ENCODE measurements at places on chromosomes 13 and 19.

GRCh38 chr13:44302940-44303575 is 70.6 kb upstream of the SERP2 start:
- DNase-seq, result no peak

GRCh38 chr19:16519230-16519687 is 23.0 kb downstream of the CHERP start:
- DNase-seq, result peak; percentile 40

DNA sequence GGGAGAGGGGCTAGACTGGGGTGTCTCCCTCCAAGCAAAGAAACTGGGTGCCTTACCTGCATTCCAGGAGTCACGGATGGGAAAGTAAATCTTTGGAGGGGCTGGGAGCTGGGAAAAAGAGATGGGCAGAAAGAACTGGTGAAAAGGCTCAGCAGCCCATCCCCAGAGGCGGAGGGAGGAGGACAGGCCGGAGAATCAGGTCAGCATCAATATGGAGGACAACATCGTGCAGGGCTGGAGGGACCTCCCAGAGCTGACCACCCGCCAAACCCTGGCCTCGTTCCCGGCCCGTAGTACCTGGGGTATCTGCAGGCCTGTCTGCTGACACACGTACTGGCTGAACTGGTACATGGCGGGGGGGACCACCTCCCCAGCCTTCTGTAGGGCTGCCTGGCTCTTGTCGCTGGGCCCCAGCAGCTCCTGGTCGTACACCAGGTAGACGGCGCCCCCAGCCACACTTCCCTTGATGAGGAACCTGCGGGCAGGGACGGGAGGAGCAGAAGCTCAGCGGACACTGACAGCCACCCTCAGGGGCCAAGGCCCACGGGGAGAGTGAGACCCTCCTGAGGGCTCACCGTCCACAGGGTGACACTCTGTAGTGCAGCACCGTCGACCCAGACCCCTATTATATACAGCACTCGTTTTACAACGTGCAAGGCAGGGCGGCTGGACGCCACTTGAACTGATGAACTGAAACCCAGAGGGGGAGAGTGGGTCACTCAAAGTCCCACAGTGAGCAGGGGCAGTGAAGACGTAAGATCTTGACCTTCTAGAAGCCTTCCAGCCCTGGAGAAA is 830 bp downstream of the MICOS13 start:
- DNase-seq, result peak; percentile 31

DNA sequence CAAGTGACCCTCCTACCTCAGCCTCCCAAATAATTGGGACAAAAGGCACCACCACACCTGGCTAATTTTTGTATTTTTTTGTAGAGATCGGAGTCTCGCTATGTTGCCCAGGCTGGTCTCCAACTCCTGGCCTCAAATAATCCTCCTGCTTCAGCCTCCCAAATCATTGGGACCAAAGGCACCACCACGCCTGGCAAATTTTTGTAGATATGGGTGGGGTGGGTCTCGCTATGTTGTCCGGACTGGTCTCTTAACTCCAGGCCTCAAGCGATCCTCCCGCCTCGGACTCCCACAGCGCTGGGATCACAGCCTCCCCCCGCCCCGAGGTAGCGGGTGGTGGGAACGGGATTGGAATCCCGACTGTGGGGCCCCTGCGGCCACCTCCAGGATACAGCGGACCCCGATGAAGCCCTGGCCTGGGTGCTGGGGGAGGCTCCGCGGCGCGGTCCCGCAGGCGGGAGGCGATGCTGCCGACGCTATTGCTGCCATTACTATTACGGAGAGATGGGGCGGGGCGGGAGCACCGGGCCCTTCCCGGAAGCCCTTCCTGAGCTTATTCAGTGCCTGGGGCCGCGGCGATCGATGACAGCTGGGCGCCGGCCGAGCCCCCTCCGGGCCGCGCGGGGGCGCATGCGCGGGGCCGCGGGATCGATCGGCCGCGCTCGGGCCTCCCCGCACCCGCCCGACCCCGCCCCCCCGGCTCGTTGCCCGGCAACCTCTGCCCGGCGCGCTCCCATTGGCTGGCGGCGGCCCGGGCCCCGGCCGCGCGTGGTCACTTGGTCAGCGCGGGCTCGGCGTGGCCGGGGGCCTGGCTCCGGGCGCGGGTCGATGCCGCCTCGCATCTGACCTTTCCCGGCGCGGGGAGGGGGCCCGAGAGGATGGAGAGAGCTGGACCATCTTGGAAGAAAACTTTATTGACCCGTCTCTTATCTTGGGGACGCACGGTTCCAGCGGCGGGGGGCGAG is 27.9 kb upstream of the ONECUT3 start:
- peak; percentile 98 for DNase-seq

DNA sequence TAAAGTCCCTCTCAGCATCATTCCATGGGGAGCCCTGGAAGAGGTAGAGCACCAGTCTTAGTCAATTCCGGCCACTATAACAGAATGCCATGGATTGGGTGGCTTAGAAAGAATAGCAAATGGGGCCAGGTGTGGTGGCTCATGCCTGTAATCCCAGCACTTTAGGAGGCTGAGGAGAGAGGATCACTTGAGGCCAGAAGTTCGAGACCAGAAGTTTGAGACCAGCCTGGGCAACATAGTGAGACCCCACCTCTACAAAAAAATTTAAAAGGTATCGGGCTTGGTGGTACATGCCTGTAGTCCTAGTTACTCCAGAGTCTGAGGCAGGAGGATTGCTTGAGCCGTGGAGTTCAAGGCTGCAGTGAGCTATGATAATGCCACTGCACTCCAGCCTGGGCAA is 25.0 kb upstream of the SIN3B start:
- DNase-seq, result no peak

- no peak for DNase-seq
Measured at GRCh38 chr13:28725046-28725610, 6.4 kb upstream of the SLC46A3 start.

- DNase-seq, result no peak
Measured at GRCh38 chr13:105193026-105193425, 1342.4 kb downstream of the EFNB2 start.

DNA sequence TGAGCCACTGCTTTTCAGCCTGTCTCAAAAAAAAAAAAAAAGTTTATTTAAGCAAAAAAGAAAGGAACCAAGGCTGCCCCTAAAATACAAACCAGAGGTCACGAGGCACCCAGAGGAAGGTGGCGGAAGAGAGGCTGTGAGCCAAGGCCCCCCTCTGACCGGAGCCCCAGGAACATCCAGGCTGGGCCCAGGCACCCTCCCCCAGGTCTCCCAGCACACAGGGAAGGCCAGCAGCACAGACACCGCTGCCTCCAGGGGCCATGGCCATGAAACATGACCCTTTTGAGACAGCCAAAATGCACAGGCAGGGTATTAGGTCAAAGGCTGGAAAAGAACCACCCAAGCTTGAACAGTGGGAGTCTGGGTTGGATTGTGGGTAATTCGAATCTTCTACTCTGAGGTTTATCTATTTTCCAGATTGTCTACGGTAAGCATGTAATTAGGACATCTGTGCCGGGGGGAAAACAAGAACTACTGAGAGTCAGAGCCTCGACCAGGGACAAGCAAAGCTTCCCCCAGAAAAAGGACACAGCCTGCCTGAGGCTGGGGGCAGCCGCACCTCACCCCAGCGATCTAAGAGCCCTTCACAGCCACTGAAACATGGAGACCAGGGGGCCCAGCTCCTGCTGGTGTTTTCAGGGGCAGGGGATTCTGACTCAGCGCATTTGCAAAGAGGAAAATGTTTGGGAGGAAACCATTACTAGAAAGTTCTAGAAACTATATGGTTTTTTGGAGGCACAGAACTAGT is 8.4 kb downstream of the PEX11G start:
- no peak for DNase-seq

DNA sequence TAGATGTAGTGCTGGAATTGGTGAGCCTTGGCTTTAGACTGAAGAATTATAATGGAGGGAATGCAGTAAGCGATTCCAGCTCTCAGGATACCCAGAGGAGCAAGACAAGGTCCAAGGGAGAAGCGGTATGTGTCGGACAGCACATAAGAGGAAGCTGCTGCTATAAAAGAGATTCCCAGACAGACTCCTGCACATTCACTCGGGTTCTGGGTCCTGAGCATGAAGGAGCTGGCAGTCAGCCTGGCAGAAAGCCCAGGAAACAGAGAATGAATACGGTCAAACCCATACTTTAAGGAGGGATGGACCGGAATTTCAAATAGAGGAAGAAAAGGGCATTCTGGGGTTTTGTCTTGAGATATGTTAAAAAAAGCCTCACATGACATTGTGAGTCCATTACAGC is 308.3 kb downstream of the DNAJC15 start:
- no peak for DNase-seq

DNA sequence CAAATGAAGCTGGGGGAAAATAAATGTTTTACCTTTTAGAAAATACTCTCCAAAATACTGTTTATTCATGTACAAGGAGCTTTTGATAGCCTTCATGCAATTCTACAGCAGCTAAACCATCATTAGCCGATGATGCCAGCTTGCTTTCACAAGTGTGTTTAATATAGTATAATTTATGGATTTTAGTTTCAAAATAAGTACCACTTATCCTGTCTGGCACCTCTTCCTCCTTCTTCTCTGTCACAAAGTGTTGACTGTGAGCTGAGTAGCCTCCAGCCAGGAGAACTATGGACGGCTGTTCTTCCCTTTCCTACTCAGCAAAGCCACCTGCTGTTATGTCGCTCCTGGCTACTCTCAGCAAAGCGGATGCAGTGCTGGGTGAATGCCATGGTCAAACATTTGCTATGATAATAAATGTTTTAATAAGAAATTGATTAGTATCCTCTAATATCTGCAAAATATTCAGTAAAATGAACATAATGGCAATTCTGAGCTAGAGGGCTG is 238.2 kb downstream of the LIG4 start:
- peak; percentile 24 for DNase-seq

- no peak for DNase-seq
Measured at GRCh38 chr13:33970746-33971561, 153.0 kb downstream of the RFC3 start.

- no peak for DNase-seq
Measured at GRCh38 chr13:31322026-31322425, 122.3 kb downstream of the B3GLCT start.

- peak; percentile 61 for DNase-seq
Measured at GRCh38 chr19:4327252-4327876, 11.3 kb downstream of the STAP2 start.

- DNase-seq, result no peak
Measured at GRCh38 chr19:1199531-1199930, 6.0 kb upstream of the STK11 start.

GRCh38 chr13:112616586-112617362 is 28.8 kb upstream of the TUBGCP3 start:
- DNase-seq, result peak; percentile 66

DNA sequence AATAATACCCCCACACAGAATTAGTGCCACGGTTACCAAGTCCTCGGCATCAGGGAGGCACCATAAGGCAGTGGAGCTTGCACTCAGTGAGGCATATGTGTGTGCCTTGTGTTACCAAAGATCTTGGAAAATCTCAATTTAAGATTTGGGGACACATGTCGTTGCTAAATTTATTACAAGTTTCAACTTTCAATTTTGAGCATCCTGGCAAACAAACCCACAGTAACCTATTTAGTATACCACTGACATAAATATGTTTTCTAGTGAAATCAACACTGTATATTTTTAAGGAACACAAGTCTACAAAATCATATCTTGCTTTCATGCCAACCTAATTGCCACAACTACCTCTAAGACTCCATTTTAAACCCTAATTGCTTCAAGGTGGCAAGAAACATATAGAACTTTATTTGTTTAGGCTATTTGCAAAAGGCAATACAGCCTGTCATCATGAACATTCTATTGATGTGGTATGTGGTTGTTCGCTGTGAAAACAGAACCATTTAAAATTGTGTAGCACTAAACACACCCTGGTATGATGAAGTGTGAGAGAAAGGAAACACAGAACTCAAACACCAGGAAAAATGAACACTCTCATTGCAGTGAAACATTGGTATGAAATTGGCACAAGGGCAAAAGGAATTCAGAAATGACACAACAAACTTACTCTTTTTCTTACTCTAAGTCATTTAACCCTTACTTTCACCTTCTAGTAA is 531.1 kb downstream of the IRS2 start:
- no peak for DNase-seq

DNA sequence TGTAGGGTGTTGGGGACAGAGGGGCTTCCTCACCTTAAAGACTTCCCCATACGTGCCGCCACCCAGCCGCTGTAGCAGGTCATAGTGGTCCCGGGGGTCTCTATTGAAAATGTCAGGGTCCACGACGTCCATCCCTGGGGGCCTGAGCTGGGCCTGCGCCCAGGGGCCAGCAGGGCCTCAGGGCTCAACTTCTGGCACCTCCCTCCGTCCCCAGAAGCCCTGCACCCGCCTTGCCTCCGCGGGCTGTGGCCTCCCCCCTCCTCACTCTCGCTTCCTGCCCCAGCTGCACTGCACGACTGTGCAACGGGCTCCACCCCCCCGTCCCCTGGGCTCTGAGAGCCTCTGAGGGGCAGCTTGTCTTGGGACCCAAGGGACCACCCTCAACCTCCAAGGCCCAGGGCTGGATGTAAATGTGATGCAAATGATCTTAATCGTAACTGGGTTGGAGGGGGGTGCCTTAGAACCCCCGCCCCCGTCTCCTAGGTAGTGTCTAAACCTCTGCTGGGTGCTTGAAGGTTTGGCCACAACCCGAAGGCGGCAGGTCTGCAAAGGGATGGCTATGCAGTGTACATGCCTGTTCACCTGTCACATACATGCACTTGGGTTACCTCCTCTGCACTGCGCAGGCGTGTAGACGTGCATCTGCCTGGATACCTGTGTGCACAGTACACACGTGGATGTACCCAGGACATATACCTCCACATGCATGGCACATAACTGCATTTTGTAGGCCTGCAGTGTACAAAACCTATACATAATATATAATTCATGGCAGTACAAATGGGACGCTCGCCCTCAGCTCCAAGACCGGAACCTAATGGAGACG is at the start of gene MAP4K1:
MAP4K1 (minus strand) TSS at position 190 of the 826 bp plus-strand sequence; CDS start at position 132, 58 bp downstream.
- peak; percentile 50 for DNase-seq

DNA sequence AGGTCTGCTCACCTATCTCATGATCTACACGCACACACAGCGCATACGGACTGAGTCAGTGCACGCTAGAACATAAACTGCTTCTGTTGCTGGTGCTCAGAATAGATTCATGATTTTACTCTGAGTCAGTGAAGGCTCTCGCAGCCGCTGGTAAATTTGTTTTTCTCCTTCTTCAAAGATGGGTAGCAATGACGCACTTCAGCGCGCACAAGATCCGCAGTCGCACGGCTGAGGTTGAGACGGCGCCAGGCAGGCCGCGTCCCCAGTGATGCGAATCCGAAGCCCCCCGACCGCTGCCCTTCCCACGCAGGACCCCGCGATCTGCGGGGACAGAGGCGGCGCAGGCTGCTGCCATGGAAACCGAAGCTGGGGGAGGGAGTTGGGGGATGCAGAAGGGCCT is 103.7 kb upstream of the USP29 start:
- no peak for DNase-seq

DNA sequence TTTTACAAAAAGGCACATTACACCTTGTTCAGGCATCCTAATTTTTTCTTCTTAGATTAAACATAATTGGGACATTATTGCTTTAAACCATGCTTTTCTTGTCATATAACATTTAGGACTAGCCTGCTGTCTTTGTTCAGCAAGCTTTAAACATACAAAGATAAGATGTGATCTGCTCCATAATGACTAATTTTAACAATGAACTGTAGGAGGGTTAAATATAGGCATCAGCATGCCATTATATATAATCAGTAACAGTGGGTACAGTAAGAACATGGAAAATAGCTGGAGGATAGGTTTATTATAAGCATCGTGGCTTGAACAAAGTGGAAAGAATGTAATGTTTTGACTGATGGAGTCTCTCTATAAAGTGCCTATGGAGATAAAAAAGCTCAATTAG is 661.7 kb downstream of the SLITRK6 start:
- no peak for DNase-seq

GRCh38 chr19:10334588-10335351 is 1.4 kb upstream of the RAVER1 start:
- DNase-seq, result peak; percentile 91

- DNase-seq, result no peak
Measured at GRCh38 chr19:10018263-10018662, 5.0 kb downstream of the RDH8 start.

- DNase-seq, result no peak
Measured at GRCh38 chr13:80382576-80382975, 41.6 kb upstream of the SPRY2 start.

Measured in D341Med (cell line).